ENCODE measurements at places on chromosomes 1 and 21. TPM values are rescaled to one million over a fixed set of nuclear protein-coding genes. Genes with fewer than 3 reads are reported as not detected.

GRCh38 chr21:33168886-33169285 is 60.9 kb upstream of the IFNAR2 start:
- no peak for DNase-seq

DNA sequence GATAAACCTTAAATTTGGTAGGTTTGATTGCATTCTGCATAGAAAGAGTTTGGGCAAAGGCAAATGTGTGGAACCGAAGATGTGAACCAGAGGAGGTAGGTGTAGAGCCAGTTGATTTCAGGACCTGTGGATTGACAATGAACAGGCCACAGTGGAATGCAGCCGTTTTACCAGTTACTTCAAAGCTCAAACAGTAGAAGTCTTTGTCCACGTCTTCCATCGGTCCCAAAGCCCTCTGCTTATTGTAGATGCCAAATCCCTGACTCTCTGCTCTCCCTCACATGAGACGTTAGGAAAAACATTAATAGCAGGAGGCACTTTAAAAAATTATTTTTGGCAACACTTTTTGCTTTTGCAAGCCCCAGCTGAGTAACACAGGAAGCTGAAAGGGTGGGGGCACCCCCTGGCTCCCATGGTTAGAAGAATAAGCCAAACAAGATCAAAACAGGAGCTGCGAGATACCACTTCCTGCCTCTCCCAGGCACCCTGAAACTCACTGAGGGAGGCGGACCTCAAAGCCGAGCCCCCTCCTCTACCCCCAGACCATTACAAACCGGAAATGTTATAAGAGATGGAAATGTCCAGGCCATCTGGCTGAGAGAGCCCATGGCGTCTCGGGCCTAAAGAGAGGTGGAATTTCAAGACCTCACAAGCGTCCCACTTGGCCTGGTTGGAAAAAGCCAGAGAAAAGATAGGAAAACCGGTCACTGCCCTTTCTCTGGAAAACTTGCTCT is 13.5 kb downstream of the TRAF3IP3 start:
- DNase-seq = peak; percentile 47

PUM1 gene
- 177 TPM for total RNA-seq

MAGI3 gene
- 0.83 TPM for total RNA-seq

Measured in B cell (primary cell).